Foreskin keratinocyte (primary cell): ENCODE measurements at places on chromosomes 11 and 22. TPM values are rescaled to one million over a fixed set of nuclear protein-coding genes. Genes with fewer than 3 reads are reported as not detected.

C22orf42 gene
- total RNA-seq: not detected in 2 replicates

DNA sequence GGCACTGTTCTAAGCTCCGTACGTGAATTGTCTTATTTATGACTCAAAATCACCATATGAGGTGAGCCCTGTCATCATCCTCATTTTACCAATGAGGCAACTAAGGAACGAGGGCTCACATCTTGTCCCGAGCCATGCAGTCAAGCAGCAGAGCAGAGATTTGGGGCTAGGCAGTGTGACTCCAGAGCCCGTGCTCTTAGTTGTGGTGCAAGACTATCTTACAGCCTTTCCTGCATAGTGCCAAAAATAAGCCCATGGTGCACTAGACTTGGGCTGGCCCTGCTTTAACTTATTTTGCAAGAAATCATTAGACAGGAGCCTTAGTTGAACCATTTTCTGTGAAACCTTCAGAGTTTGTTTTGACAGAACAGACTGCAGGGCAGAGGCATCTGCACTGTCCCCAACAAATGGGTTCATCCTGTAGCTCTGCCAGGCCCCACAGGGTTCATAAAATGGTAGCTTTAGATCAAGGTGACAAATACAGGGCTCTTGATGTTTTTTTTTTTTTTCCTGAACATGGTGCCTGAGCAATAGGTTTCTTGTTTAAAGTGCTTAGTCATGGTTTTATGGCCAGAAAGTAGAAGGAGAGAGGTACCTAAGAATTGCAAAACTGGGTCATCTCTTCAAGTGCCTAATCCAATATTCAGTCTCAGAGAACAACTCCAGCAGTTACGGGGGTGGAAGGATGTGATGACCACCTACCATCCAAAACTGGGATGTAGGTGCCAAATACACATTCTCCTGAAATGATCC, 56.6 kb downstream of the BMAL1 start:
- DNase-seq: no peak

DNA sequence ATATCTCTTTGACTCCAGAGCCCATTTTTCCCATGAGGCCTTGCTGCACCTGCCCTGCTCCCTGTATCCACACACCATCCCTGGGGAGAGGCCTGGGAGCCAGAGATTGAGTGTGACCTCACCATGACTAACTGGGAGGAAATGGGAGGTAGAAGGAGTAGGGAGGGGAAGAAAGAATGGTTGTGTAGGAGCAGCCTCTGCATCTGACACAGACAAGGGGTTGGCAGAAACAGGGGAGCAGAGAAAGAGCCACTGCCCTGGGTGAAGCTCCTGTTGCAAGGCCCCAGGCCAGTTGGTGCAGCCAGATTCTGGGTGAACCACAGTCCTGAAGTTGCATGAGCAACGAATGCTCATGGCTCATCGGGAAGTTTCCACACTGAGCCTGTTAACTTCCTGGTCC, 32.4 kb downstream of the POU2F3 start:
- DNase-seq: peak; percentile 91

GRCh38 chr11:107689317-107690202, 22.3 kb downstream of the SLN start:
- no peak for DNase-seq

- no peak for DNase-seq
Observed at GRCh38 chr11:129451524-129451923, 75.9 kb downstream of the BARX2 start.

DNA sequence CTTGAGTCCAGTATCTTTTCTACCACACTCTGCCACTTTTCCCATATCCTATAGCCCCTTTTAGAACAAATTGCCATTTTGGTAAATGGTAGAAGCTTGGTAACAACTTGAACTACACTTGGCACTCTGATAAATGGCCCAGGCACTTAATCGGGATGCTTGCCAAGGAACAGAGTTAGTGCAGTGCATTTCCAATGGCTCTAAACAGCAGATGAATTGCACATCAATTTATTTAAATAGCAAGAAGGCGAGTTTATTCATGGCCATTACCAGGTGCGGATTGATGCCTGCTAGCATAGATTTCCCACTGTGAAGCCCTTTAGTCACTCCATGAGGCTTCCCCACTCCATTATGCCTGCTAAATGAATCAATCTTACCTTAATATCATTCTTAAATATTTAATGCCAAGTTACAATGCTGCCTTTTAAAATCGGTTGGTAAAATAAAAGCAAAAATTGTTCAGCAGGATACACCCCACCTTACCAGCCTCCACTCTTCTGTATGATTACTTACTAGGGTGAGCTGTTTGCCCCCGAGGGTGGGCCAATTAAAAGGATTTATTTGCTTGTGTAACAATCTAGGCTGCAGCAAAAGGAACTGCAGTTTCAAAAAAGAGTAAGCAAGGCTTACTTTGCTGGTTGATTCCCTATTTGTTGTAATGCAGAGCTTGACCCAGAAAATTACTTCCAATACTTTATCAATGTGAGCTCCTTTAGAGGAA, 136.0 kb upstream of the ARHGAP42 start:
- DNase-seq: no peak
